ENCODE measurements at places on chromosomes 3 and 15.

DNA sequence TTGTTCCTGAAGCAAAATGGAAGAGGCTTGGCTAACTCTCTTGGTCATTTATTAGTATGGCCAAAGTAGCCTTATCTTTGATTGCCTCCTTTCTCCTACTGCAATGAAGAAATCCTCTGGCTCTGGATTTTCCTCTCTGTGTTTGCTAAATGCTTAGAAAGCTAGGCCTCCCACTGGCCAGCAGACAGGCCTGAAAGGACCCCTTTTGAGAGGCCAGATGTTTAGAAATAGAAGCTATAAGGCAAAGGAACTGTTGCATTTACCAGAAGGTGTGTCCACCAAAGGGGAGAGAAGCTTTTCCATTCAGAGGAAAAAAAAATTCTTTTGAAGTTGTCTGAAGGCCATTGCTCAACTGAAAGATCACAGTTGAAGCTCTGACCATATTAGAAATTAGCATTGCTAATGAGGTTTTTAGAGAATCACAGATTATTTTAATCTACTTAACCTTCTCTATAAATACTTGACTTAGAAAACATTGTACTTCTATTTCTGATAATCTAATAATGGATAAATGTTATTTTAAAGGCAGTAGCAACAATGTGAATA is 160.8 kb downstream of the SYNPR start:
- H3K27ac ChIP-seq = no peak overlapping the region
- DNase-seq = no peak
- H3K36me3 ChIP-seq = no peaks in the 10 kb centered on the region

- DNase-seq = peak; percentile 23
- peaks cover 8% of the 10 kb centered on the region for H3K36me3 ChIP-seq
- H3K4me3 ChIP-seq = no peak overlapping the region
- H3K27ac ChIP-seq = no peak overlapping the region
- H3K4me1 ChIP-seq = peaks cover 10% of the 10 kb centered on the region
- no peaks in the 10 kb centered on the region for H3K27me3 ChIP-seq
Observed at GRCh38 chr15:68081869-68082505, 27.9 kb downstream of the PIAS1 start.

DNA sequence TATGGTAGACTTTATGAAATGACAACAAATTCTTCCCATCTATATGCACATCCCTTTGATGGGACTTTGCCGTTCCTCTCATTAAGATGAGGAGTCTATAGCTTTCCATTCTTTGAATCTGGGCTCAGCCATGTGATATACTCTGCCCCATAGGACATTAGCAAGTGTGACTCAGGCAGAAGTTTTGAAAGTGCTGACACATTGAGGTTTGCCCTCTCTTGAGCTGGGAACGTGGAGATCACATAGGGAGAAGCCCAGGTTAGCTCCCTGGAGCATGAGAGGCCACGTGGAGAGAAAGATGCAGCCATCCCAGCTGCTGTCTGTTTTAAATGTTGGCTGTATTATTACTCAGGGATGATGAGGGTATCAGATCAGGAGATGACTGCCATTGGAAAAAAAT is 67.7 kb upstream of the OXTR start:
- no peaks in the 10 kb centered on the region for H3K27me3 ChIP-seq
- no peaks in the 10 kb centered on the region for H3K4me1 ChIP-seq
- DNase-seq = no peak
- no peak overlapping the region for H3K27ac ChIP-seq
- no peak overlapping the region for H3K4me3 ChIP-seq

DNA sequence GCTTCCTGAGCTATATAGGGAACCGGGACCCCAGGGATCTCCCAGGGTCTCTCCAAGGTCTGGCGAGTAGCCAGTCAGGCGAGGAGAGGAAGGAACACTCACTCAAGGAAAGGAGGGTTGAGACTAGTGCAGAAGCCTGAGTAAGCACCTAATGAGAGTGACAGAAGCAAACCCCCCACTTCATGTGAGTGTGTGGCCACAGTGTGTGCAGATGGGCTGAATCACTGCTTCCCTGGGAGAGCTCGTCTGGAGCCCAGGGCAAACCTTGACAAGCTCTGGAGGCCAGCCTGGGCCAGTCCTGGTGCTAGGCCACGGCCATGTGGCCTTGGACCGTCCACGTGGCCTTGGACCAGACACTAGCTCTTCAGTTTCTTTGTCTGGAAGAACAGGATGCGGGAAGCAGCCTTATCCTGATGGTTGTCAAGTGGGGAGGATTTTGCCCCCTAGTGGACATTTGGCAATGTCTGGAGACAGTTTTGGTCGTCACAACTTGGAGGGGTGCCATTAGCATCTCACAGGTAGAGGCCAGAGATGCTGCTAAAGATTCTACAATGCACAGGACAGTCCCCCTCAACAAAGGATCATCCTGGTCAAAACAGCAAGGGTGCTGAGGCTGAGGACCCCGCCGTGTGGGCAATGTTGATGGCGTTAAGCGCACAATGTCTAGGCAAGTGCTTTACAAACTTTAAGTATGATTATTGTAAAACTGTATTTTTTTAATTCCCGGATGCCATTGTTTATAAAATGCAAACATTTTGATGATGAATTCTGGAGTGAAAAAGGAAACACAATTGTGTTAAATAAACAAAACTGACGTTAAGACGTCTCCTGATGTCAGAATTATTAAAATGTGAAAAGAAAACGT is 34.8 kb upstream of the CTSH start:
- DNase-seq = peak; percentile 59
- no peaks in the 10 kb centered on the region for H3K36me3 ChIP-seq
- no peaks in the 10 kb centered on the region for H3K27me3 ChIP-seq
- peaks cover 3% of the 10 kb centered on the region for H3K4me1 ChIP-seq
- no peak overlapping the region for H3K4me3 ChIP-seq

- H3K27ac ChIP-seq = no peak overlapping the region
- no peak for DNase-seq
- H3K4me3 ChIP-seq = no peak overlapping the region
- peaks cover 24% of the 10 kb centered on the region for H3K36me3 ChIP-seq
- H3K27me3 ChIP-seq = no peaks in the 10 kb centered on the region
- H3K4me1 ChIP-seq = no peaks in the 10 kb centered on the region
Observed at GRCh38 chr3:132628157-132628556, 31.1 kb downstream of the ACKR4 start.

DNA sequence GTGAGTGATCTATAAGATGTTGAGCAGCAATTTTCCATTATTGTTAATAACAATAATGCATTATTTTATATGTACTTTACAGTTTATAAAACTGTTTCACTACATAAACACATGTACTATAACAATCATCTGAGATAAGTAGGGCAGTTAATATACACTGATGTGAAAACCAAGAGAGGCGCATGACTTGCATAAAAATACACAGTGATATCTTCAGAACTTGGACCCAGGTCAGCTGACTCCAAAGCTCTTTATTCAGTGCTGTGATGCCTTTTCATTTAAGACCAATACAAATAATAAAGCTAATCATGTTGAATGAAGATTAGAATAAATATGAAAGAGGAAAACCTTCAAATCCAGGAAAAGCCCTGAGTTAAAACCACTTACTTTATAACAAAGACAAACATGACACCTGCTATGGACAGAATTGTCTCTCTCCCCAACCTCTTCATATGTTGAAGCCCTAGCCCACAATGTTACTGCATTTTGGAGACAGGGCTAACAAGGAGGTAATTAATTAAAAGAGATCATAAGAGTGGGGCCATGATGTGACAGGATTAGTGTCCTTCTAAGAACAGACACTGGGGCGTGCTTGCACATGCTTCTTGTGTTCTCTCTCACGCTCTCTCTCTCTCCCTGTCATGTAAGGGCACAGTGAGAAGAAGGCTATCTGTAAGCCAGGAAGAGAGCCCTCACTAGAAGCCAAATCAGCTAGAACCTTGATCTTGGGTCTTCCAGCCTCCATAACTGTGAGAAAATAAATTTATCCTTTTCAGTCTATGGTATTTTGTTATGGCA is 55.8 kb upstream of the TSPAN3 start:
- H3K4me1 ChIP-seq = no peaks in the 10 kb centered on the region
- H3K27me3 ChIP-seq = no peaks in the 10 kb centered on the region
- H3K36me3 ChIP-seq = no peaks in the 10 kb centered on the region
- H3K27ac ChIP-seq = no peak overlapping the region
- no peak for DNase-seq

DNA sequence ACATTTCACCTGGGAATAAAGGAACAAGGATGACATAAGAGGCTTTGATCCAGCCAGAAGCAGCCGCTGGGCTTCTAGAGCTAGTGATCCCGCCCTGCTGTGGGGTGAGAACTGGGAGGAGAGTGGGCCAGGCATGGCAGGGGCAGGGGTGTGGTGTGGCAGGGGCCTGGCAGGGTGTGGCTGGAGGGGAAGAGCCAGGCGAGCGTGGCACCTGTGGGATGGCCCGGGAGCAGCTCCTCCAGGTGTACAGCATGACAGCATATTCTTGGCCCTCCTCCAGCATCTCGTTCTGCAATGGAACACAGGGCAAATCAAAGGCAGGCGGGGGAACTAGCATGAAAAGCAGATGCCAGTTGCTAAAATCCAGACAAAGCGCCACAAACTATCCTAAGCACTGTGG is 35.5 kb downstream of the CYFIP1 start:
- DNase-seq = no peak
- H3K36me3 ChIP-seq = peaks cover 9% of the 10 kb centered on the region
- no peaks in the 10 kb centered on the region for H3K27me3 ChIP-seq
- H3K27ac ChIP-seq = no peak overlapping the region
- H3K4me3 ChIP-seq = no peak overlapping the region

DNA sequence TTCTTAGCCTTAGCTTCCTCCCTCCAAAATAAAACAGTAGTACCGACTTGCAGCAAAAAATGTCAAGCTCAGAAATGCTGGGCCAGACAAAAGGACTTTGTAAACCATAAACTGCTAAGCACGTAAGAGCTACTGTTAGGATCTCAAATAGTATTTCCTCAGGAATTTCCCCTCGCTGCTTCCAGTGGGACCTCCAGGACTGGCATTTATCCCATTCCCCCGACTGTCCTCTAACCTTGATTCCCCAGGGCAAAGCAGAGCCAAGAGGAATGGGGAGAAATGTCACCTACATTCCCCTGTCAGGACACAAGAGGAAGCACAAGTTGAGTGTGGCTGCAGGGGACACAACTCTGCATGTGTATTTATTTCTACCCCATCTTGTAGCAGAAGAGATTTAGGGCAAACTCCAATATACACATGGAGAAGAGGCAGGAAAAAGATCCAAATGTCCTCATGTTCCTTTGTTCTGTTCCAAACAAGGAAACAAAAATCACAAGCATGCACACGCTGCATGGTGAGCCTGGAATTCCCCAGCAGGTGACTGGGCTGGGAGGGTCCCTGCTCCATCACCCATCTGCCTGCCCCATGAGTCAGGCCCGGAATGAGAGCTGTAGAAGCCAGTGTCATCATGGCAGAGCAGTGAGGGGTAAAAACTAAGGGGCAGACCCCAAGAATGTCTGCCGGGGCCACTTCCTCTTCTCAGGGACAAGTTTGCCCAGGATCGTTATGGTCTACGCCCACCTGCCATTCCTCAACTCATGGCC is 4.2 kb downstream of the STOML1 start:
- H3K27ac ChIP-seq = no peak overlapping the region
- no peaks in the 10 kb centered on the region for H3K36me3 ChIP-seq
- no peak for DNase-seq
- peaks cover 80% of the 10 kb centered on the region for H3K4me1 ChIP-seq
- no peak overlapping the region for H3K4me3 ChIP-seq

DNA sequence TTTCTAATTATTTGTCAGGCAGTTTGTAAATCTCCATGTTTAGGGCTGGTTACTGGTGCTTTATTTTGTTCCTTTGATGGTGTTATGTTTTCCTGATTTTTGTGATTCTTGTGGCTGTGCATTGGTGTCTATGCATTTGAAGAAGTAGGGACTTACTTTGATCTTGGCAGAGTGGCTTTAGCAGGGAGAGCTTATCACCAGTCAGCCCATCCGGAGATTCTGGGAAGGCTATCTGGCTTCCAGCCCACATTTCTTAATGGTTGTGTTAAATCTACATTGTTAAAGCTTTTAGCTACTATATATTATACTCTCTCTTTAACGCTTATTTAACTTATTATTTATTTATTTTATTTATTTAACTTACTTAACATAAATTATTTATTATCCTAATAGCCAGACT is 35.1 kb downstream of the FBXL2 start:
- H3K4me3 ChIP-seq = no peak overlapping the region
- no peak overlapping the region for H3K27ac ChIP-seq
- no peaks in the 10 kb centered on the region for H3K4me1 ChIP-seq

DNA sequence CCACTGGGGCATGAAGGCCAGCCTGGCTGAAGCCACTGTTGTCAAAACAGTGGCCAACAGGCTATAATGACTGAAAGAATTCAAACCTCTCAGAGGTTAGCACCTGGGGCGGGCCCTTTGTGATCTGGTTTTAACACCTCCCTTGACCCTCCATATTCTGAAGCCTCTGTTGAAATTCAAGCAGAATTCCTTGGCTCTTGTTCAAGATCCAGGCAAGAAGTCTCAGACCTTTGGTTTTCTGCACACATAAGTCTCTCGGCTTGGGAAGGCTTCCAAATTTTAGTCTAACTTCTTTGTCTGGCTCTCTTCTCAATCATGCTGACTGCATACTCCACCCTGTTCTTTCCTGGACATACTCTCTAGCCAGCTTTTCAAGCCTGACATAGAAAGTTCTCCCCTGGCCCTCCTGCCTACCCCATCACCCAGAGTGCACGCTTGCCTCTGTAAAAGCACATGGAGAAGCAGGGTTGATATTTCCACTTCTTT is 144.5 kb downstream of the PDZRN3 start:
- no peak overlapping the region for H3K4me3 ChIP-seq
- H3K27ac ChIP-seq = no peak overlapping the region
- no peaks in the 10 kb centered on the region for H3K36me3 ChIP-seq
- no peak for DNase-seq
- H3K27me3 ChIP-seq = peaks cover 32% of the 10 kb centered on the region
- H3K4me1 ChIP-seq = peaks cover 3% of the 10 kb centered on the region

GRCh38 chr3:167773584-167773983 is 38.1 kb downstream of the SERPINI1 start:
- no peak overlapping the region for H3K27ac ChIP-seq
- no peaks in the 10 kb centered on the region for H3K4me1 ChIP-seq
- no peak for DNase-seq
- no peak overlapping the region for H3K4me3 ChIP-seq

GRCh38 chr3:40162616-40163015 is 146.9 kb upstream of the EIF1B start:
- no peaks in the 10 kb centered on the region for H3K36me3 ChIP-seq
- no peak overlapping the region for H3K4me3 ChIP-seq
- no peak overlapping the region for H3K27ac ChIP-seq
- no peaks in the 10 kb centered on the region for H3K4me1 ChIP-seq

GRCh38 chr3:142940472-142940871 is 23.0 kb downstream of the PAQR9 start:
- DNase-seq = no peak
- no peaks in the 10 kb centered on the region for H3K4me1 ChIP-seq
- H3K27ac ChIP-seq = no peak overlapping the region
- H3K4me3 ChIP-seq = no peak overlapping the region
- no peaks in the 10 kb centered on the region for H3K36me3 ChIP-seq

GRCh38 chr3:116886202-116886893 is 176.8 kb downstream of the TUSC7 start:
- no peaks in the 10 kb centered on the region for H3K36me3 ChIP-seq
- no peak for DNase-seq
- no peaks in the 10 kb centered on the region for H3K27me3 ChIP-seq
- no peak overlapping the region for H3K27ac ChIP-seq

DNA sequence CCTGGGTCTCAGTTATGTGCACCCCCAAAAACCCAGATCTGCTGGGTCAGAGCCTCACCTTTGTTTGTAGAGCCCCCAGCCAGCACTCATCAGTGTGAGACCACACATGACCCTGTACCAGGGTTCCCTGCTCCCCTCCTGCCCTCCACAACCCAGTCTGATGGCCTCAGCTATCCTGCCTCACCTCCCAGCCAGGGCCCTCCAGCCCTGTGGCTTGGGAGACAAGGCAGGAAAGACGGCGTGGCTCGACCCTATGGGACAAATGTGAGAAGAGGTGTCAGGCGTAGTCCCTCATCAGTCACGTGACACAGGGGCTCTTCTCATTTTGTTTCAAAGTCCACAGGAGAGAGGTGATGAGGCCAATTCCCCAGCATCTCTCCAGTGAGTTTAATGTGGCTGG is 28.3 kb upstream of the PRR23E start:
- H3K4me3 ChIP-seq = no peak overlapping the region
- no peak overlapping the region for H3K27ac ChIP-seq
- no peaks in the 10 kb centered on the region for H3K36me3 ChIP-seq

All from common myeloid progenitor, CD34-positive (primary cell).